ENCODE measurements at places on chromosomes 1 and 21. TPM values are rescaled to one million over a fixed set of nuclear protein-coding genes. Genes with fewer than 3 reads are reported as not detected.

The CYP4Z1 gene
- 0.21 TPM for polyA plus RNA-seq

DNA sequence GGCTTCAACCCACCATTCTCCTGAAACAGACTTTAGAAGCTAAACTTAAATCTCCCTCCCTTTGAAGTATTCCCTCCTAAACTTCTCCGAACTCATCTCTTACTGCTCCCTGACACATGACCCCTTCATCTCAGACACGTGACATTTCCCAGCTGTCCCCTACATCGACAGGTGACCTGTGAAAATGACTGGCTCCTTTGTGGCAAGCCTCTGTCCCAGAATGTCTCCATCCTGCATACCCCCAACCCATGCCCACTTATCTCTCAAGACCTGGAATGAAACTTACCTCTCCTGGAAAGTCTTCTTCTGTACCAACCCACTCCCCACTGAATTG is 4.2 kb downstream of the FMOD start:
- no peaks in the 10 kb centered on the region for H3K36me3 ChIP-seq
- H3K27me3 ChIP-seq = no peaks in the 10 kb centered on the region
- no peak for DNase-seq
- H3K4me1 ChIP-seq = no peaks in the 10 kb centered on the region
- no peak overlapping the region for H3K27ac ChIP-seq

The FAM72C gene
- polyA plus RNA-seq = 0.32 TPM

The CD2 gene
- 1.5 TPM for polyA plus RNA-seq

The GTF2B gene
- 20.4 TPM for polyA plus RNA-seq

The ZC3H11A gene
- 21.2 TPM for polyA plus RNA-seq

The GBP7 gene
- 7.6 TPM for polyA plus RNA-seq

DNA sequence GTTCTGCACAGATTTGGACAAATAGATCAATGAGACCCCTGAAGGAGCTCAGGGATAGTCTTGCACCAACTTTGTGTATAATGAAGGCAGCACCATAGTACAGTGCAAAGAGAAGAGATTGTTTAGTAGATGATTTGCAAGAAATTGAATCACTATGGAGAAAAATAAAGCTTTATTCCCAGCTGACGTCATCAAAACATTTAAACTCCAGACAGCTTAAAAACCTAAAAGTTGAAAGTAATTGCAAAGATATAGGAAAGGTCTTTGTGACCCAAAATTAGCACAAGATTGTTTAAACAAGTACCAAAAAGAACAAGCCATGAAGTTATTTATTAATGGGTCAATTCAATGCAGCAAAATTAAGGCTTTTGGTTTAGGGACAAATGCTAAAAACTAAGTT is 88.8 kb upstream of the BACE2 start:
- no peak overlapping the region for H3K27ac ChIP-seq
- H3K36me3 ChIP-seq = no peaks in the 10 kb centered on the region
- H3K27me3 ChIP-seq = no peaks in the 10 kb centered on the region
- H3K4me3 ChIP-seq = no peak overlapping the region

GRCh38 chr1:203512848-203513584 is 19.1 kb downstream of the OPTC start:
- no peak for DNase-seq
- H3K4me1 ChIP-seq = peaks cover 3% of the 10 kb centered on the region
- H3K36me3 ChIP-seq = no peaks in the 10 kb centered on the region
- no peak overlapping the region for H3K4me3 ChIP-seq

GRCh38 chr1:100219883-100220282 is 29.8 kb downstream of the DBT start:
- H3K27me3 ChIP-seq = no peaks in the 10 kb centered on the region
- H3K4me3 ChIP-seq = no peak overlapping the region
- H3K4me1 ChIP-seq = no peaks in the 10 kb centered on the region
- DNase-seq = no peak

The SELENBP1 gene
- polyA plus RNA-seq = 141 TPM

GRCh38 chr21:41850085-41850484 is 29.1 kb downstream of the PRDM15 start:
- H3K4me1 ChIP-seq = no peaks in the 10 kb centered on the region
- H3K36me3 ChIP-seq = peaks cover 6% of the 10 kb centered on the region
- no peak overlapping the region for H3K27ac ChIP-seq

GRCh38 chr1:219177363-219177762 is 3.7 kb downstream of the LYPLAL1 start:
- H3K27ac ChIP-seq = peak overlapping the region; percentile 30
- H3K4me3 ChIP-seq = no peak overlapping the region
- H3K27me3 ChIP-seq = no peaks in the 10 kb centered on the region
- H3K4me1 ChIP-seq = peaks cover 20% of the 10 kb centered on the region

The LGR6 gene
- 0.86 TPM for polyA plus RNA-seq

The CD244 gene
- 1.1 TPM for polyA plus RNA-seq

- H3K36me3 ChIP-seq = no peaks in the 10 kb centered on the region
- H3K27ac ChIP-seq = no peak overlapping the region
- no peaks in the 10 kb centered on the region for H3K27me3 ChIP-seq
- H3K4me1 ChIP-seq = peaks cover 7% of the 10 kb centered on the region
Observed at GRCh38 chr1:204338997-204339396, 20.7 kb downstream of the PLEKHA6 start.

DNA sequence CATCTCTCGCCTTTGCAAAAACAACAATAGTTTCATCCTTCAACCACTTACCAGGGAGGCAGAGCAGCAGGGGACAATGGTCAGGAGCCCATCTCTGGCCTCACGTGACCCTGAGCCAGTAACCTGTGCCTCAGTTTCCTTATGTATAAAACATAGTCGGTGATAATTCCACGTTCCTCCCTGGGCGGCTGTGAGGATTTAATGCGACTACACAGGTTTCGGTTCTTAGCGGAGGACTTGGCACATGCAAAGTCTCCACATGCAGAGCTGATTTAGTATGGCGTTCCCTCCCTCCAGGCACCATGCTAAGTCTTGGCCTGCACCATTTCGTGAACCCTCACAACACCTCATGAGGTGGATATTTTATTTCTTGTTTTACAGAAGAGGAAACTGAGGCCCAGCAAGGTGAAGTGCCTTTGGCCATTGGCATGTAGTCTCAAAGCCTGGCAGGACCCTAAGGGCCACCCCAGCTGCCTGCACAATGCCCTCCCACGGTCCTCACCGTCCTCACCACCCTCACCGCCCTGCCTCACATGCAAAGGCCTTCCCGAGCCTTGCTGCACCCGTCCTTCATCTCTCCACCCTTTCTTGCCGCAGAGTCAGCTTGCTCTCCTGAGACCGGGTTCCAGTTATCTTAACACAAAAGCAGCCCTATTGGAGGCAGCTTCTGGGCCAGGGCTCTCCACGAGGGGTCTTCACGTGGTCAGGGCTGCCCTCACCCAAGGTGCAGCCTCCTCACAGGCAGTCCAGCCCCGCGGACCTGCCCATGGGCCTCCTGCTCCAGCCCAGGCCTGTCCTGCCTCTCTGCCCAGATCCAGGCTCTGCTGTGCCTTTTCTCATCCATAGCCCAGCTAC is 48.9 kb downstream of the SYF2 start:
- H3K4me3 ChIP-seq = no peak overlapping the region
- H3K36me3 ChIP-seq = no peaks in the 10 kb centered on the region
- H3K27me3 ChIP-seq = no peaks in the 10 kb centered on the region
- DNase-seq = no peak

GRCh38 chr1:33494929-33495328 is 22.5 kb downstream of the ZSCAN20 start:
- H3K4me3 ChIP-seq = peak overlapping the region; percentile 53
- no peak for DNase-seq
- peaks cover 38% of the 10 kb centered on the region for H3K36me3 ChIP-seq
